Nucleus accumbens (tissue), 56 donors: ENCODE measurements at places on chromosomes 12 and 14.
A peak's percentile ranks its signal among the peaks of the same experiment; 100 is the strongest.

GRCh38 chr14:83085136-83085535 is 1551.5 kb upstream of the SEL1L start:
- no peak for DNase-seq

DNA sequence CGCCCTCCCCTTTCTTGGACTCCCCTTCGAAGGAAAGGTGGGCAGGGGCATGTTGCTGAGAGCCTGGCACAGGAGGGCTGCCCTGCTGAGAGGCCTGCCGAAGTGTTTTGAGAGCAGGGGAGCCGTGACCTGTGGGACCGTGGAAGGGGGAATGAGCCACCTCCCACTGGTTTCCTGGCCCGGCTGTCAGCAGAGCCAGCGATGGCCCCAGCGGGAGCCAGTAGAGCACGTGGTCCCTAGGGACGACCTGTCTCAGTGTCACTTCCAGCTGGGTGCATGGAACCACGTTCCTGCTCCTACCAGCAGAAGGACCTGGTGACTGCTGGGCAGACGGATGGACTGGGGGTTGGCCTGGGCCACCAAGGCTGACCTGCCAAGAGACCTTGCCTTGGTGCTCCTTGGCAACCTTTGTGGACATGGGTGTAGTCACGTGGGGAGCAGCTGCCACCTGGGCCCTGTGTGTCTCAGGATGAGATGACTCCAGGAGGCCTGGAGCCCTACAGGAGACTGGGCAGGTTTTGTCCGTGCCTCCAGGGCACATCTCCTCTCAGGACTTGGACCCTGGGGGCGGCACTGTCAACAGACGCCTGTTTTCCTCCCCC is 34.6 kb downstream of the BEGAIN start:
- DNase-seq: no peak

DNA sequence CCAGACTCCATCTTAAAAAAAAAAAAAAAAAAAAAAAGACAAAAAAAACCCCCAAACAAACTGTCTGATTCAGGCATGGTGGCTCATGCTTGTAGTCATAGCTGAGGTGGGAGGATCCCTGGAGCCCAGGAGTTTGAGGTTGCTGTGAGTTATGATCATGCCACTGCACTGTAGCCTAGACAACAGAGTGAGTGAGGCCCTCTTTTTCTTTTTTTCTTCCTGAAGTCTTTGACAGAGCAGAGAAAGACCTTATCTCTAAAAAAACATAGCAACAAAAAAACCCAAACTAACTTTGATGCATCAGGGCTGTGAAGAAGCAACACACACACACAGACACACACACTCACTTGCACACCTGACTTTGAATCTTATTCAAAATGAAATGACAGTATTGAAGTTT is 7.7 kb upstream of the AMN1 start:
- peak; percentile 50 for DNase-seq

- no peak for DNase-seq
Observed at GRCh38 chr12:48943221-48943620, 14.1 kb downstream of the ARF3 start.

- DNase-seq: no peak
Observed at GRCh38 chr12:13154831-13155230, 41.7 kb upstream of the EMP1 start.

DNA sequence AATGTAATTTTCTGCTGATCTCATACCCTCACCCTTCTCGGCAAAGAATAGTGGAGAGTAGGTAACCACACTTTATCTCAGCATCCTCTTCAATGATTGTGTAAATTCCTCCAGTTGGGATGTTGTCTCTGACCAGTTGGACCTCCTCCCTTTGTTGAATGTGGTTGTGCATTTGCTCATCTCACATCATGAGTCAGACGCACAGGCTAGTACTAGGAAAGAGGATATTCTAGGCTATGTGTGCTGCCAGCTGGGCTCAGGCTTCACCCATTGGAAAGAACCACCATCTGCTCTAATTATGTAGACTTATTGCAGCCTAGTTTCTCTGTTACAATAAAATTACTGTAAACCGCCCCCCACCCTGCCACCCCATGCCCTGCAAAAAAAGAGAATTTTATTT is 90.3 kb downstream of the LMO3 start:
- no peak for DNase-seq

DNA sequence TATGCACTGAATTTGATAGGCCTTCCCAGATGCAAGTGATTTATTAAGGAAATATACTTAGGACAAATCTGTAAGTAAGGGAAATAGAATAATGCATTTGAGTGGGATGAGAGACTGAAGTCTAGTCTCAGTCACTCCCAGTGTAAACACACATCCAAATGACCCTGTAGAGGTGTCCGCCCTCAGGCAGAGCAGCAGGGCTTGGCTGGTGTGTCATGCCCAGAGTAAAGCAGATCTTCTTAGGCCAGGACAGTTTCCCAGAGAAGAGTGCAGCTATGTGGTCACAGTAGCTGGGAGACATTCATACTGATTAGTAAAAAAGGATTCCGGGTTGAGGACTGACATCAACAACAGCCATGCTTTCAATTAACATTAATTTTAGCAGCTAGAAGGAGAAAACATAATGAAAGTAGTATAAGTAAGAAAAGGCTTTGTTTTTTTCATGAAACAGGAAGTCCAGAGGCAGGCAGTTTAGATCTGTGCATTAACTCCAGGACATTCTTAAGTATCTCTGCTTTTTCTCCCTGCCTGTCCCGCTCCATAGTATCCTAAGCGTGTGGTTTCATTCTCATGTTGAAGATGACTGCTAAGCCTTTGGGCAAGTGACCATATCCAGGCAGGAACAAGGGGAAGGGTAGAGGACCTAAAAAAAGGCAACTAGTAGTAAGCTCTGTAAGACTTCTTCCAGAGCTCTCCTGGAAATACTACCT is 35.7 kb downstream of the CNTN1 start:
- DNase-seq: no peak

DNA sequence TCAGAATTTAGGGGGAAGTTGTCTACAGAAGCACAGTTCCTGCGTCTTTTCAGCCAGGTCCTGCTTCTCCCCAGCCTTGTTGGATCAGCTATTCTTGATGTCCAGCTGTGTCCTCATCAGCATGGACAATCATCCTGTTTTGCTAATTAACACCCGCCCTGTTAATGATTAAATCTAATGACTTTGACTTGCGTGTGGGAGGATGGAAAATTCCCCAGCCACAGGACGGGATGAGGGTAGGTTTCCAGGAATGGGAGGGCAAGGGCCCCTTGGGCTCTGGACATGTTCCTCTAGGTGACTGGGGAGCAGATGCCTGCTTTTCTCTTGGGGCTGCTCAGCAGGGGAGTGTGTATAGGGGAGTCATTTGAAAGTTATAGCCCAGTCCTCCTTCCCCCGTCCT is 5.3 kb upstream of the PPP1R1A start:
- DNase-seq: no peak

GRCh38 chr12:116241157-116241759 is 36.2 kb downstream of the MED13L start:
- no peak for DNase-seq

- DNase-seq: no peak
Observed at GRCh38 chr12:47035484-47035883, 43.9 kb upstream of the PCED1B start.

DNA sequence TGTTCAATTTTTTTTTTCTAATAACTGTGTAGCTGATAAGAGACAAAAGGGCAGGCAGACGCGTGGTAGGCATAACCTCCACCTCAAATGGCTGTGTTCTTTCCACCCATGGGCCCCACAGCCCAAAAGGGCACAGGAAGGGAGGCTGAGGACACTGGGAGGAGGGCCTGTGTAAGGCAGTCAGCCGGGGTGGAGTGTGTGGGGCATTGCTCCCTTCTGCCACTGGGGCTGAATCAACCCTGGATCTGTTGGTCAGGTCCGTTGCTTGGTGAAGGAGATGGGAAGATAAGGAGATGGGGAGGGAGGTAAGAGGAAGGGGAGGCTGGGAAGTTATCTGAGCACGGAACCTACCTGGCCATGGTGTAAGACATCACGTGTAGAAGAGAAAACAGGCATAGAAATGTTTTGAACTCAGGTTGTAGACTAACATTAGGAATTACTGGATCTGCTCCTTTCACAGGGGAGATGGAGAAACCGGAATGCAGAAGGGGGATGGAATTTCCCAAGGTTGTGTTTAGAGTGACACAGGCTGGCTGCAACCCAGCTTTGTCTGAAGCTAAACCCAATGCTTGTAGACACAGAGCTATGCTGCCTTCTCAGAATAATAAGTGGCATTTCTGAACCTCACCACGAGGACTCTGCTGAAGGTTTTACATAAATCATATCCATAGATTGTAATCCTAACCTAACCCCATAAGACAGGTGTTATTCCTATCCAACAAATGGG is 138.5 kb upstream of the NOS1 start:
- DNase-seq: no peak

DNA sequence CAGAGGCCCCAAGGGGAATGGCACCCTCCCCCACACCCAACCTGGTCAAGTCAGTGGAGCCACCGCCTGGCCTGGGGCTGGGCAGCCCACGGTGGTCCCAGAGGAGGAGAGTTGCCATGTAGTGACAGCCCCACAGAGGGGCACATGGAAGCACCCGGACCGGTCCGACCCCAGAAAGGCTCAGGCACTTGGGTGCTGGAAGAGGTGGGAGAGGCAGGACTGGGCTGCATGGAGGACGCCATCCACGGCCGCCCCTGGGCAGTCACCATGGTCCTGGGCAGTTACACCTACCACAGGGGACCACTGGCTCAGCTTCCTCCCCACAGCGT is 37.9 kb upstream of the TMEM179 start:
- no peak for DNase-seq

GRCh38 chr14:101328412-101329028 is 232.8 kb upstream of the DIO3 start:
- no peak for DNase-seq

DNA sequence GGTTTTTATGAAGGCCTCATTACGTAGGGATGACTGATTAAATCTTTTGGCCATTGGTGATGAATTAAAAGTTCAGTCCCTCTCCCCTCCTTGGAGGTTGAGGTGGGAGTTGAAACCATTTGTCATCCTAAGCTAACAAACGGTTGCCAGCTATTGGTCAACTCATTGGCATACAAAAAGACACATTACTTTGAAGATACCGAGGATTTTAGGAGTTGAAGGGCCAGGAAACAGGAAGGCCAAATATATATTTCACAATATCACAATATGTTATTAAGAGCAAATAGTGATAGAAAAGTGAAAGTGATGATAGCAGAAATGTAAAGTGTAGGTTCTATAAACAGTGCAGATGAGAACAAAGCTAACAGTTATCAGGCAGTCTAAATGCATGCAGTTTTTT is 24.4 kb downstream of the RCOR1 start:
- no peak for DNase-seq

DNA sequence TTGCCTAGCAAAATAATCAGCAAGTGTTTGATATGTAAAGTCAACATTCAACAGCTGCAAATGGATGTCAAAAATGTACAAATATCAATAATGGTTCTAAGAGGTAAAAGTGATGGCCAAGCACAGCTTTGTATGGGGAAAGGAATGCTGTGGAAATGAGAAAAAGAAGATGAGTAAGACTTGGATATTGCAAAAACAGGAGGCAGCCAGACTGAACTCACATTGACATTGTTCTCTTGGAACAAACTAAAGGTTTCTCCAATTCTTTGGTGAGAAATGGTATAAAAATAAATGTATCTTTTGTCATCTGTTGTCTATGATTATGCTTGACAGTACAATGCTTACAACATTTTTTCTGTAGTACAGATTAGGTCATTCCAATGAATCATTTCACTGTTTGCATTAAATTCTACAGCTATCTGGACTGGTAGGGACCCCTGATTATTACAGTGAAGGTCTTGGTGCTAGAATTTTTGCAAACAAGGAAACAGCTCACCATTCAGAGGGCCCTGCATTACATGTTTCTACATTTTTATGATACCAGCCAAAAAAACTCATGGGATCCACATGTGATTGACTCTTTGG is 465.7 kb downstream of the NOVA1 start:
- no peak for DNase-seq

GRCh38 chr12:75672200-75672599 is 160.8 kb upstream of the KRR1 start:
- no peak for DNase-seq

GRCh38 chr12:55700255-55701018 is 7.3 kb downstream of the ITGA7 start:
- DNase-seq: no peak

DNA sequence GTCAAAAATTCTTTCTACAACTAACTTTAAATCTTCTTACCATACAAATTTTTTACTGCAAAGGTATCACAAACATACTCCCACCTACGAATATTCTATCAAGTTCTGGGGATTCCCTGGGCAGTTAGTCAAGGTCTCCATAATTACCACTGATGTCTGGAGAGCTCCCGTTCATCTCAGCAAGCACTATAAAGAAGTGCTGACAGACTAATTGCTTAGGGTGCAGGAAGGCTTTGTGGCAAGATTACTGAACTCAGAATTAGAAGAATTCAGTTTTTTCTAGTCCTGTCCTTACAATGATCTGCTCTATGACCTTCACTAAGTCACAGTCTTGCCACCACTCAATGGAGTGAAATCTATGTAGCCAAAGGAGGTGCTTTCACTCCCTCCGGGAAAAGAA is 61.5 kb downstream of the DUSP16 start:
- no peak for DNase-seq

DNA sequence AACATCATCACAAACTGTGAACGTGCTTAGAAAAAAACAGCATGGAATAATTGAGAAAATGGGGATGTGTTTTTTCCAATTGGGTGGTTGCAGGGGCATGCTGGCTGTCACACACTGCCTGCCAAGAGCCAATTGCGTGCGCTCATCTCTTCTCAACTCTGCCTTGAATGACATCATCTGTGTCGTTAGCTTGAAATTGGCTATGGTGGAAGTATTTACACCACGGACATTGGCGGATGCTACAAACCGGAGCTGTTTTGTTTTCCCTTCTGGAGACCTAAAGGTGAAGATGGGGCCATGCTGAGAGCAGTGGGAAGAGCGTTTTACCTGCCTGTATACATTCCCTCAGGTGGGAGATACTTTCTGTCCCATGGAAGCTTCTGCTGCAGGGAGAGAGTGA is 71.5 kb downstream of the PRMT8 start:
- no peak for DNase-seq

DNA sequence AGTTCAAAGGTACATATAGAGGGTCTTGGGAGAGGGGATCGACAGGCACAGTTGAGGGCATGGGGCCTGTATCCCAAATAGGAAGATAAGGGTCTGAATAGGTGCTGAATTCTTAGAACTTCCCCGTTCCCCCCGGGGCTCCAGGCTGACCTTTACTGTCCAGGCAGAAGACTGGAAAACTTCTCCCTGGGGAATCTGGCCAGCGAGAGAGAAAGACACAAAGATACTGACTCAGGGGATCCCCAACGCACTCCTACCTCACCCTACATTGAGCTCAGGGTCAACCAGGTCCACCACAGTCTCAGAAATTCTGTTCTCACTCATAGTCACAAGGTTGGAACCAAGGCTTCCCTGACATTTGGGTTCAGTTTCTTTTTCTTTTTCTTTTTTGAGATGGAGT is 46.2 kb downstream of the ACACB start:
- no peak for DNase-seq
